ENCODE measurements at places on chromosomes 6 and 20.

DNA sequence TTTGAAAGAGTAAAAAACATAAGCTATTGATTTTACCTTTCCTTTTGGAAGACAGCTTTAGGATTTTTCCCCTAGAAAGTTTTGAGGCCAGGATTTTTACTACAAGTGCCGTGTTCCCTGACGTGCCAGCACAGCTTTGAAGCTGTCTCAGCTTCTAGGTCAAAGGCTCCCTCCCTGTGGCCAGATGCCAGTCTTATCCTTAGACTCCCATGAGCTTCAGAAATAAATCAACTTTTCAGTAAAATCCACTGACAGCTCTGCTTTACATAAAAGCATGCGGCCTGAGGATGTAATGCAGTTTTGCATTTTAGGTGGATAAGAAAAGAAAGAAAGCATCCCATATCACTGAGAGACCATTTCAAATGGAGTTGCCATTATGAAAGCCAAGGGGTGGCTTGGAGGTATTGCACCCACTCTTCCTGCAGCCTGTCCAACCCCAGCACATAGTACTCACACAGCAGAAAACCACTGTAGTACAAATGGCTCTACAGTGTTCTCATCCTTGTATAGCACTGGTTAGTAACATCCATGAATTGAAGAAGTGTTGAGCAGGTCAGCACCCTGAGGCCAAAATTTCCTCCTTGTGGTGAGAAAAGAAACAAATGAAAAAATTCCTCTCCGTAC lies 15.2 kb upstream of the ATXN1 start:
- DNase-seq, result no peak

DNA sequence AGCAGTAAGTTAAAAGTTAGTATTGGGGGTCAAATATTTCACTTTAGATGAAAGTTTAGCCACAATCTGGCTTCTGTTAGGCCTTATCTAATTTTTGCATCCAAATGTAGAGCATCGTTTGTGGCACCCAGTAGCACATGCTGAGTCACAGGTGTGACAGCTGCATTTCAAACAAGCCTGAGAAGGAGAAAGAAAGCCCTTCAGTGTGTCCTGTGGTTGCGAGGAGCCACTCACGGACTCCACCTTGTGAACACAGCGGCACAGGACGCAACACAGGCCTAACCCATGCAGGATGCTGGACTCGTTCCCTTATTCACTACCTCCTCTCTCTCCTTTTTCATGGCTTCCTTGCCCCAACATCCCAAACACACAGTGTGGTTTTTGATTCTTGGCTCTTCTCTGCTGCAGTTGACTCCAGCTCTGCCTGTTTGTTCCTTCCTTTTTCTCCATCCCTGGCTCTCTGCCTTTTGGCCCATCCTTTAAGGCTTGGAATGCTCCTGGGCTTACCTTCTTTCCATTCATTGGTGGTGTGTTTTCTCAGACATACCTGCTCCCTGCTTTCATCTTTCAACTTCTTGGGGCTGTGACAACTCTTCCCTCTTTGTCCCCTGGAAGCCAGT lies 124.2 kb downstream of the SLC16A10 start:
- no peak for DNase-seq

GRCh38 chr6:119986934-119987549 lies 637.5 kb upstream of the MAN1A1 start:
- no peak for DNase-seq

DNA sequence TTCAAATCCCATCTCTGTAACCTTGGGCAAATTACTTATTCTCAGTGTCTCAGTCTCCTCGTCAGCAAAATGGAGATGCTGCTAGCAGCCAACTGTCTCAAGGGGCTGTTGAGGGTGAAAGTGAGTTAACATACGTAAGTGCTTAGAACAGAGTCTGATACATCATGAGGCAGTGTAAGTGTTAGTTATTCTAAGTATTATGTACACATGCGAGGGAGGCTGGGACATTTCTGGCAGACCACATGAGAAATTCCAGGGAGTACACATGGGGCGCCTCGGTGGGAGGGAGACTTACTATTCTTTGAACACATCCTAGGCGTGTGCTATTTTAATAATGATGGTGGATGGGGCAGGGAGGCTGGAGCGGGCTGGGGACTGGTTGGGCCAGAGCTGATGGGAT lies 99.1 kb downstream of the DLGAP4 start:
- DNase-seq, result no peak

GRCh38 chr6:75306064-75306463 lies 21.5 kb upstream of the TMEM30A start:
- DNase-seq, result no peak

DNA sequence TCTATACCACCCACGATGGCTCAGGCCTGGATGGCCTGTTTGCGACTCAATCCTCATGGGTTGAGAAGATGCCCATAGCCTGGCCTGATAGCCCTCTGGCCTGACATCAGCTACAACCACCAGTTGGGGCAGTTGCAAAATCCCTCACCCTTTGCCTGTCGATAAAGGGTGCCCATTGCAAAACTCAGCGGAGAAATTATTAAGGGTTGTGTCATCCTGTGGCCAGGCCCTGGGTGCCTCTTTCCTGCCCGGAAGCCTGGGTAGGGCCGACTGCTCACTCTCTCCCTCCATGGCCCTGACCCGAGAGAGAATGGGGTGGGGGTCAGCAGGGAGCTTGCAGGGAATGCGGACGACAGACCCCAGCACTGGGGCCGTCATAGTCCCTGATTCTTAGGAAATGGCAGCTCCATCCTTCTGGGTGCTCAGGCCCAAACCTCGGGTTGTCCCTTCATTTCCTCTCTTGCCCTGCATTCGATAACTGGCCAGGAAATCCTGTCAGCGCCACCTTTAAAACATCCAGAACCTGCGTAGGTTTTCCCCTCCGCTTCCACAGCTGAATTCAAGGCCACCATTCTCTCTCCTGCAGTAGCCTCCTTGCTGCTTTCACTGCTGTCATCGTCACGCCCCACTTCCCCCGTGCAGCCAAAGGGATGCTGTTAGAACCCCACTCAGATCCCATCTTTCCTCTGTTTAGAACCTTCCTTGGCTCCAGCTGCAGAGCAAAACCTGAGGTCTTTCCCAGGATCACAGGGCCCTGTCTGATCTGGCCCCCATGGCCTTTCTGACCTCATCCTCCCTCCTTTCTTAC lies 31.1 kb downstream of the CEBPB start:
- DNase-seq, result no peak

DNA sequence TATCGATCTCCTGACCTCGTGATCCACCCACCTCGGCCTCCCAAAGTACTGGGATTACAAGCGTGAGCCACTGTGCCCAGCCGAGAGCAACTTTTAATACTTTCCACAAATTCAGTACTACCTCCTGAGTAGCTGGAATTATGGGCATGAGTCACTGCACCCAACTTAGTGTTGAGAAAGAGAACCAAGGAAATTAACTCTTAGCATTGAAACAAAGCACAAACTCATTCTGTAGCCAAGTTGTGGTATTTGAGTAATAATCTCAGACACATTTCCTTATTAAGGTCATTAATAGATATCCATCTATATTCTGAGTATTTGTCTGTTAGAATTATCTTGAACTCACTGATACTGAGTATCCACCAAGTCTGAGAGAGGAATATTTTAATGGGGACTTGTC lies 14.3 kb upstream of the ELOVL2 start:
- no peak for DNase-seq

DNA sequence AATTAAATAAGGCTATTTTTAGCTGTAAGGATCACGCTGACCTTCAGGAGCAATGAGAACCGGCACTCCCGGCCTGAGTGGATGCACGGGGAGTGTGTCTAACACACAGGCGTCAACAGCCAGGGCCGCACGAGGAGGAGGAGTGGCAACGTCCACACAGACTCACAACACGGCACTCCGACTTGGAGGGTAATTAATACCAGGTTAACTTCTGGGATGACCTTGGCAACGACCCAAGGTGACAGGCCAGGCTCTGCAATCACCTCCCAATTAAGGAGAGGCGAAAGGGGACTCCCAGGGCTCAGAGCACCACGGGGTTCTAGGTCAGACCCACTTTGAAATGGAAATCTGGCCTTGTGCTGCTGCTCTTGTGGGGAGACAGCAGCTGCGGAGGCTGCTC lies 84.0 kb downstream of the RAMACL start:
- no peak for DNase-seq

DNA sequence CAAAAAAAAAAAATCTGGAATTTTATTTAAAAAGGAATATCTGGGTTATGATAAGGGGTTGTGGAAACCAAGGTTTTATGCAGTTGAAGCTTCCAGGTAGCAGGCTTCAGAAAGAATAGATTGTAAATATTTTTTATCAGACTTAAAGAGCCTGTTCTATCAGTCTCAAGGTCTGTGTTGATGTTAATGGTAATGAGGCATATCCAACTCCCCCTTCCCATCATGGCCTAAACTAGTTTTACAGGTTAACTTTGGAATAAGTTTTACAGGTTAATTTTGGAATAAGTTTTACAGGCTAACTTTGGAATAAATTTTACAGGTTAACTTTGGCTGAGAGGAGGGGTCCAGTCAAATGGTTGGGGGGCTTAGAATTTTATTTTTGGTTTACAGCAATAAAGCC lies 92.4 kb downstream of the CD24 start:
- no peak for DNase-seq

- DNase-seq, result no peak
These were observed 473.6 kb upstream of the AGPAT4 start for GRCh38 chr6:161747506-161747905.

DNA sequence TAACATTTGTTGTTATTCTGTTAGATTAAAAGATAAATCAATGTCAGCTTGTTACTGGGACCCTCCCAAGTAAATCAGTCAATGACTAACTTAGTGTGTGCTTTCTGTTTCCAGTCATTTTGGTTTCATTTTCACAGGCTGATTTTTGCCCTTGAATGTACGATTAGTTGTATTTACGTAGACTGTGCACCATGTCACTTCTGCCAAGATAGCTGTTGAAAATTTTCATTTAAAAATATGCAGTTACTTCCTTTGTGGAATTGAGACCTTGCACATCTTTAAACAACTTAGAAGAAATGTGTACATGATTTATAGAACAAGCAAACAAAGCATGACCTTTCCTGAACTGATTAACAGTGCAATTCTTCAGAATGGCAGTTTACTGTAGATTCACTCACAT lies 944.8 kb upstream of the CITED2 start:
- no peak for DNase-seq

- no peak for DNase-seq
These were observed 125.8 kb upstream of the NXT1 start for GRCh38 chr20:23224806-23225205.

GRCh38 chr6:106161311-106161874 lies 75.3 kb downstream of the PRDM1 start:
- no peak for DNase-seq

DNA sequence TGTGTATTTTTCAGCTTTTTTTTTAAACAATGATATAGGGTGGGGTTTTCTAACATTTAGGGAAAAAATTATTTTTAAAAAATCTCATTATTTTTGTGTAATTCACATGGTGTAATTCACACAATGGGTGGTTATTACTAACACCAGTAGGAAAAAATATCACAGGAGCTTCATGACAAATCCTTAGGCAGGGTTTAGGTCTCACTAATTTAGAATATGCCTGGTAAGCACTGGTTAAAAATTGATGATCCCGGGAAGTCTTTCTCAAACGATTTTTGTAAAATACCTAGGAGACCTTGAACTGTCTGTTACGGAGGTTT lies 29.5 kb upstream of the ZNF217 start:
- no peak for DNase-seq

- no peak for DNase-seq
These were observed 140.1 kb downstream of the NRN1 start for GRCh38 chr6:5866547-5867051.

DNA sequence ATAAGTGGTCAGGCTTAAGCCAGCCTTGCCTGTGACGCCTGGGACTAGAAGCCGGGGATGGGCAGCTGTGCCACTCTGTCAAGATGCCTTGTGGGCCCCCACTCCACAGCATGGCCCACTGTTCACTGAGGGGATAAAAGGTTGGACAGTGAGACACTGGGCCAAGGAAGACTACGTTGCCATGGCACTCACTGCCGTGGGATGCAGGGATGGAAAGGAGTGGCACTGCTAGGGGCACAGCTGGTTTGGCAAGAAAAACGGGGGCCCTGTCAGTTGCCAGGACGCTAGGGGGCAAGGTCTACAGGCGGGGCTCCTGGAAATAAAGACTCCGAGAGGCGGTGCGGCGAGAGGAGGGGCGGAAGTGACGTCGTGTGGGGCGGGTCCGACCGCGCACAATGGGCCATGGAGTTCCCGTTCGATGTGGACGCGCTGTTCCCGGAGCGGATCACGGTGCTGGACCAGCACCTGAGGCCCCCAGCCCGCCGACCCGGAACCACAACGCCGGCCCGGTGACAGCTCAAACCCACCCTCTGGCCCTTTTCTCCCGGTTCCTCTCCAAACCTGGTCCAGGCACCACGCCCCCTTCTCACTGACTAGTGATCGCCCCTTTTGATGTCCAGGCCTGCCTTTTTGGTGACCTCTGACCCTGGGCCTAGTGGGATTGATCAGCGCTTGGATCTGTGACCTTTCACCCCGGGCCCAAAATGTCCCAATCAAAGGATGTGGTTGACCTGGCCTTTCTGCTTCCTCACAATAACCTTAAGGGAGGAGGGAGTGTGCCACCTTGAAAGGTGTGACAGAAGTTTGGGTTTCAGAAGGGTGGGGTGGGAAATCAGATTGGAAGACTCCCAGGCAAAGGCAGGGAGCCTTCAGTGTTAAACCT lies at the start of gene ATAT1:
ATAT1 (plus strand) TSS at position 391 of the 883 bp plus-strand sequence.
- peak; percentile 83 for DNase-seq

DNA sequence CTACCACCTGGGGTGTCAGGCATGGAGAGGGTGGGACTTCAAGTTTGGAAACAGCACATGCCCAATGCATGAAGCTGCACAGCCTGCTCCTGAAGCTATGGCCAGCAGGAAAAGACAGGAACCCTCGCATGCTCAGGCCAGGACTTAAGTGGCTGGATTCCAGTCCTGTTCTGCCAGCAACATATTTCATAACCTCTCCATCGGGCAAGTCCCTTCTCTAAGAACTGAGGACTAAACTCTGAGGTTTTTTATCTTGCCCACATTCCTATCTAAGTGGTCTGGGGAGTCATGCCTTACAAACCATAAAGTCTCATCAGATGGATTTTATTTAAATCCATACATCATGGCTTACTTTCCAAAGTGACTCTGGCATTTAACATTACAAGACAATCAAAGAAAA lies 27.5 kb upstream of the AGPAT4 start:
- DNase-seq, result no peak

DNA sequence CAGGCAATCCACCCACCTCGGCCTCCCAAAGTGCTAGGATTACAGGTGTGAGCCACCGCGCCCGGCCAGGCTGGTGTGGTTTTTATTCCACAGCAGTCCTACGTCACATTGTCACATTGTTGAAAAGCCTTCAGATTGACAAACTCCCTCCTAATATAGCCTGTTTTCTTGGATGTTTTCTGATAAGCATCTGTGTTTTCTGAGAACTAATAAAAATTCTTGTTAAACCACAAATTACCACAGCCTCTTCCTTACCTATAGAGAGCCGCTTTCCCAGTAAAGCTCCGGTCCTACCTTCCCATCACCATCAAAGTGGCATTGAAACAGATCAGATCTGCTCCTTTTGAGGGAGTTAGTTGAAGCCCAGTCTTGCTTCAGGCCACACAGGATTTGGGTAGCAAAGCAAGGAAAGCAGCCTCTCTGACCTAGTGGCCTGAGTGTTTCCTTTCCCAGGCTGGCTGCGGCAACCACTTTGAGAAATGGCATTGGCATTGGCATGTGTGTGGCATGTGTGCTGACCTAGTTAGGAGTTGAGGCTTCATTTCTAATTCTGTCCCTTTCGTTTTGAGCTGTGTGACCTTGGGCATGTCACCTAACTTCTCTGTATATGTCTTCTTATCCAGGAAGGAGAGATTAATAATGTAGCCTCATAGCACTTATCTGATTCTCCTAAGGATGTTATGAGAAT lies 1.7 kb upstream of the PKIG start:
- DNase-seq, result no peak

All from stimulated activated CD4-positive, alpha-beta T cell treated with anti-CD3 and anti-CD28 coated beads, Interleukin-1b, Interleukin-23, amount 100 ng/mL, for 48 hours (primary cell).